ENCODE measurements at places on chromosomes 16 and 17.

DNA sequence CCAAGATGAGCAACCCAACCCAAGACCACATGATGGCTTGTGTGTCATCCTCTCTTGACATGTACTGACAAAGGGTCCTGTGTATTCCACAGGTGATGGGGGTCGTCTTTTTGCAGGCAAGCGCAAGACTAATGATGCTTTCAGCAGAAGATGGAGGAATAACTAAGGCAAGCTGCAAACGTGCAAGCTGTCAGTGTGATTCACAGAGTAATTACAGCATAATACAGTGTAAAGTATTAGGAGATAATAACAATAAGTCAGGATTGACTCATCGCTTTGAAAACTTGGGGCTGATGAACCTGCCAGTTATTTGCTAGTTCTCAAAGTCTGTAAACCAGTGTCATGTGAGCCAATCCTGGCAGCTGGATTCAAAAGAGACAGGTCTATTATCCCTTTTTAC lies 41.6 kb upstream of the ASIC2 start:
- DNase-seq, result no peak

DNA sequence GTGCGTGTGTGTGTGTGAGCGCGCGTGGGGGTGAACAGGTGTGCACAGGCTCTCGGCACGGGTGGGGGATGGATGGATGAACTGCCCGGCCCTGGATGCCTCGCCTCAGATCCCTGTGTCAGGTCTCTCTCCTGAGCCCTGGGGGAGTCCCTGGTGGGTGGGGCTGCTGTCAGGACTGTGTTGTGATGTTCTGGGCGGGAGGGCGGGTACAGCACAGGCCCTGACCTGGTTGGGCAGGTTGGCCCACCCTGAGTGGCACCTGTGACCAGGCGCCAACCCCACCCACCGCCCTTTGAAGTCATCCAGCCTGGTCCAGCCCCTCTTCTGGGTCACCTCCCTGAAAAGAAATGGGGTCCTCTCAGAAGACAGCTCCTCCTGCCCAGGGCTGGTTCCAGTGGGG lies 41.6 kb upstream of the TAC4 start:
- DNase-seq, result no peak

DNA sequence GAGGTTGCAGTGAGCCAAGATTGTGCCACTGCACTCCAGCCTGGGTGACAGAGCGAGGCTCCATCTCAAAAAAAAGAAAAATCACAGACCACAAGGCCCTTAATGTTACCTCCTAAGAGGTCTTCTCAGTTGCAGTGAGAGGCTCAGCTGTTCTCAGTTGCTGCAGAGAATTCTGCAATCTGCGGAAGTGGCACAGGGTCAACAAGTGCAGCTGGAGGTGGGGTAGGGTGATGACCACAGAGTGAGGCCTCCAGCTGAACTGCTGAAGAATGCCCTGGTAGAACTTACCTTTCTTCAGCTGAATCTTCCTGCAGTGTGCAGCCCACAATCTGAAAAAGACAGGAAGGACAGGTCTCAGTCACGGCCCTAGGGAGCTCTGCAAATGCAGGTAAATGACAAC lies 26.3 kb downstream of the CNTNAP1 start:
- no peak for DNase-seq

GRCh38 chr17:81000334-81000630 lies 8.6 kb downstream of the CHMP6 start:
- no peak for DNase-seq

GRCh38 chr16:86823888-86824671 lies 245.7 kb downstream of the FOXL1 start:
- no peak for DNase-seq

DNA sequence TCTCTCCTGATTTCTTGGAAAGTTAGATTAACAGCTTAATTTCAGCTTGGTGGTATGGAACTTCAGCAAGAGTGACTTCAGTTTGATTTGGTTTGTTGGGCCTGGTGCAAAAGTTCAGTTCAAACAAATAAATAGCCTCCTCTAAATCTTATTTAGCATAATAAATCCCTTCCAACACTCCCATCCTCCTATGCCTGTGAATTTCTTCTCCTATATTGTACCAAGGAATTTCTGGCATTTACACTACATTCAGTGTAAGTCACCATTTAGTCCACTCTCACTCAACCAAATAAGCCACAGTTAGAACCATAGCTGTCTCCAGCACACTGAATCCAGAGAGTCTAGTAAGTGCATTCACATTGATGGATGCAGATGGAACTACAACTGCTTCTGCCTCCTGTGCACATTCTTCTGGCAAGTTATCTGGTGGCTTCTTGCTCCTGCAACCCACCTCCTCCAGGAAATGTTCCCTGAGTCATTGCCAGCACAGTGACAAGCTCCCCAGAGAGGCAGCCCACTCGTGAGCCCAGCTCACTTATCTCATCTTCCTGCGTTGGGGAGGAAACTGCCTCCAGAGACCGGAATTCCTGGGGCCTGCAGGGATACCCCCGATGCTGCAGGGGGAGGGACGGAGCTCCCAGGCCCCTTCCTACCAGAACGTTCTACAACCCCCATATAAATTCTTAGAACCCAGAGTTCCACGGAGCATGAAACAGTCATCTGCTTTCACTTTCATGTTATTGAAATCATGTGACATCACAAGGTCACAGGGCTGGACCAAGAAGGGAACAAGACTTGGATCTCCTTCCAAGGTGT lies 318.3 kb downstream of the PHKB start:
- DNase-seq, result peak; percentile 14

DNA sequence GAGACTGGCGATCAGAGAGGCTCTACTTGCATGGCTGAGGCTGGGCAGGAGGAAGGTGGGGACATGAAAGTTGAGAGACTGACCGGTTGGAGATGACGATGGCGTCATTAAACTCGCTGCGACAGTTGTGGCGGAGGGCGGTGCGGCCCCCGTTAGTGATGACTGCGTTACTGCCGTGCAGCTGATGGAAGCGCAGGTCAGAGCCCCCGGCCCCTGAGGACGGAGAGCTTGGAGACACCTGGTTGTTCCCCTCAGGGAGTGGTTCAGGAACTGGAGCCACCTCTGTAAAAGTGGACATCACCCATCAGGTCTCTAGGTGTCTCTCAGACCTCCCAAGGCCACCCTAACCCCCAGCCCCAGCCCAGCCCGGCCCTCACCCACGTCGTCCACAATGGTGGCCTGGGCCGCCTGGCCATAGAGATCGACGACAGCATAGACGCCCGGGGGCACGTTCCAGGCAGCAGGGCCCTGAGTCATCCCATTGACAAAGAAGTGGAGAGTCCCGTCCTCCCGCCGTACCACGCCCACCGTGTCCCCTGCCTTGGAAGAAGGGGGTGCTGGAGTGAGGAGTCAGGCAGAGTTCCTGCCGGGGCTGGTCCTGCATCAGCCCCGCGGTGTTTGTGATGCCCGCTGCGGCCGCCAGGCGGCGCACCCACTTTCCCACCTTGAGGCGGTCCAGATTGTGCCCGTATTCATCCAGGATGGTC lies 5.3 kb downstream of the NEURL4 start:
- peak; percentile 64 for DNase-seq

GRCh38 chr17:64411999-64412771 lies 21.5 kb upstream of the PECAM1 start:
- no peak for DNase-seq
